NCI-H187 (cell line): ENCODE measurements at places on chromosomes 3 and 15.

- DNase-seq, result no peak
Measured at GRCh38 chr3:76824658-76825240, 215.2 kb upstream of the ROBO2 start.

- DNase-seq, result no peak
Measured at GRCh38 chr15:78139578-78139977, 8.3 kb upstream of the CIB2 start.

- no peak for DNase-seq
Measured at GRCh38 chr3:37993820-37994638, 3.4 kb downstream of the VILL start.

GRCh38 chr3:39541917-39542329 is 74.4 kb downstream of the MOBP start:
- DNase-seq, result peak; percentile 15

- DNase-seq, result no peak
Measured at GRCh38 chr15:62773369-62774165, 269.0 kb upstream of the TPM1 start.

- DNase-seq, result no peak
Measured at GRCh38 chr15:89034305-89034704, 54.0 kb upstream of the ABHD2 start.

DNA sequence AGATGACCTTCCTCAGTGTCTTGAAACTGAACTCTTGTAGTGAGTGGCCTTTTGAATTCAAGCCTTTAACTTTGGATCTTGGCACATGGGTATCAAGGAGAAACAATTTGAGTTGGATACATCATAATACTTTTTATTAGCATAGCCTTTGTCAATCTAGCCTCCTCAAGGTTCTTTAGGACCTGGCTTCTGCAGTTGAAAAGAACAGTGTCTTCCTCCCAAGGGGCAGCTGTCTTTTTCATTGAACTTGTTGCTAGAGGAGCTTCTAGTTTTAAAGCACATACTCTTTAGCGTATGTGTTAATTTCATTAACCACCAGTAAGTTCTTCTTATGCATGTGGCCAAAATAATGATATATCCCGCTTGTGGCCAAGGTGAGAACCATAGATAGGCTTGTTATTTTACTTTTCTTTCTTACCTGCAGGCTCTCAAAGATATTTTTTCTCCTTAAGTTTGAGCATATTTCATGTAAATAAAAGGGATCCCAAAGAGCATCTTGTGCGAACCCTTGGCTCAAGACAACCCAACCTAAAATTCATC is 83.2 kb downstream of the GHSR start:
- no peak for DNase-seq

- no peak for DNase-seq
Measured at GRCh38 chr3:9279966-9280365, 30.5 kb upstream of the SRGAP3 start.

DNA sequence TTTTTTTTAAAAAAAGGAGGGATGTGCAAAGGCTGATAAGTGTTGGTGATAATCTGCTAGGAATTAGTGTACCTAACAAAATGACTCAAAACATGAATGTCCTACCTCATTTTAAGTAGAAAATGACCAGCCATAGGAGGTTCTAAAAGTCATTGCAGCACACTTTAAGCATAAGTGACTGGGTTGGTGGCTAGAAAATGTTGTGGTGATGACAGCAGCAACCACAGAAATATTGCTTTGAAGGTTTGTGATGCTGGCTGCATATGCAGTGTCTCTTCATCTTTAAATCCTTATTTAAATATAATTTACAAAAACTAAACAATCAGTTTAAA is 55.2 kb downstream of the CMSS1 start:
- DNase-seq, result no peak

GRCh38 chr3:119825820-119826219 is 43.9 kb downstream of the NR1I2 start:
- DNase-seq, result no peak

- no peak for DNase-seq
Measured at GRCh38 chr15:60091157-60091556, 87.0 kb downstream of the FOXB1 start.

GRCh38 chr3:4587061-4587837 is 94.1 kb downstream of the ITPR1 start:
- DNase-seq, result no peak

DNA sequence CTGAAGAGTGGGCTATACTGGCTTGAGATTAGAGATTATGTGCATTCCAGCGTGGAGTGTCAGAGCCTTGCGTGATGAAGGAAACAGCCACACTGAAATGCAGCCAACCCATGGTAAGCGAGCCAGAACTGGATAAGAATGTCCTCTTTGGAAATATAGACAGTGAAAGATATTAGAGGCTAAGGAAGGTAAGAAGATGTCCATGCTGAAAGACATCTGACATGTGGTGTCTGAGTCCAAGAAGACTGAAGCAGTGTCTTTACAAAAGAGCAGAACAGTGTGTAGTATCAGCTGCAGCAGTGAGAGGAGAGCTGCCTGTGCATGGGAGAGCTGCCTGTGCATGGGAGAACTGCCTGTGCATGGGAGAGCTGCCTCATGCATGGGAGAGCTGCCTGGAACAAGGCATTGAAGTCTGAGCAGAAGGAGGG is 672.2 kb downstream of the DIPK2A start:
- DNase-seq, result no peak

GRCh38 chr3:36416599-36416998 is 36.3 kb downstream of the STAC start:
- no peak for DNase-seq

DNA sequence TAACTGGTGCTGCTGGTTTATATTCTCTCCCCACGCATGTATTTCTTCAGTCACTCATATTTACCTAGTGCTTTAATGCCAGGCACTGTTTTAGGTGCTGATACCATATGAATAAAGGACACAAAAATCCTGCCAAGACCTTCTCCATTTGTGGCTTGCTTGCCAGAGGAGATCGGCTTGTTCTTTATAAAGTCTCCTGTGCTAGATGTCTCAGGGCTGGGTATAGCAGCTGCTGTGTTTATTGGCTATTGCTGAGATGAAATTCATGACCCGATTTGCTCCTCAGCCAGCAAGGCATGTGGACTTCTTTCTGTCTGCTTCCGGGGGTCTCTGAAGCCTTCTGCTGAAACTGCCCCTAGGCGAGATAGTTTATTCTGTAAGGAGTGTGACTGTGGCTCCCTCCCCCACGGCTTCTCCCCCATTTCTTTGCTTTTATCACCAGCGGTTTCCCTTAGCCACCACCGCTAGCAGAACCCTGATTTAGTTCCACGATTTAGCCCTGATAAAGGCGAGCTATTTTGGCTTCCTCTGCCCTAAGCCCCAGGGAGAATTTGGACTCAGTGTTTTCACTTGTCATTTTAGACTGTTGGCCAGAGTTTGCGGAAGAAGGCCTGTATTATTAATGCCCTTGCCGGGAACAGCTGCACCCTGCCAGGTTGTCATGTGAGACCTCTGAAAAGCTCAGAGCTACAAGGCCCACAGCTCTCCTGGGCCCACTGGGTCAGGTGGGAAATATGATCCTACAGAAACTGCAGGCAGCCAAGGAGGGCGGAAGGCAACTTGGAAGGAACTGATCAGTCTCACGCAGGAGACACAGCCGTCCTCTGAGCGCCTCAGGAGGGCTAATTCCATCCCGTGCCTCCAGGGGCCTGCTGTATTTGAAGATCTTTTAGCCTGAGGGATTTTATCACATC is 46.8 kb downstream of the ST6GAL1 start:
- DNase-seq, result peak; percentile 63

GRCh38 chr3:62803276-62803675 is 71.9 kb downstream of the CADPS start:
- no peak for DNase-seq

DNA sequence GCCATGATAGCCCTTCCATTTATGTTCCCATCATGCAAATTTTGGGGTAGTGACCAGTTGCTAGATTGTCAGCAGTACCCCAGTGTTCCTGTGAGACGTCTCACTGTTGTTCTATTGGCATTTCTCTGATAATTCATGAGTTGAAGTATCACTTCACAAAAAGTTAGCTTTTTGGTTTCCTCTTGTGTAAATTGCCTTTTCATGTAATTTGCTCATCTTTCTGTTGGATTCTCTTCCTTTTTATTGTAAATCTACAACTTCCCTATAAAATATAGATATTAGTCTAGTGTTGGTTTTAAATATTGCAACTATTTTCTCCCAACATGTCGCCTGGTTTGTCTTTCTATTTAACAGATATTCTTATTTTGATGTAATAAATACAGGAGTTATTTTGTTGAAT is 7.5 kb upstream of the A4GNT start:
- DNase-seq, result no peak

DNA sequence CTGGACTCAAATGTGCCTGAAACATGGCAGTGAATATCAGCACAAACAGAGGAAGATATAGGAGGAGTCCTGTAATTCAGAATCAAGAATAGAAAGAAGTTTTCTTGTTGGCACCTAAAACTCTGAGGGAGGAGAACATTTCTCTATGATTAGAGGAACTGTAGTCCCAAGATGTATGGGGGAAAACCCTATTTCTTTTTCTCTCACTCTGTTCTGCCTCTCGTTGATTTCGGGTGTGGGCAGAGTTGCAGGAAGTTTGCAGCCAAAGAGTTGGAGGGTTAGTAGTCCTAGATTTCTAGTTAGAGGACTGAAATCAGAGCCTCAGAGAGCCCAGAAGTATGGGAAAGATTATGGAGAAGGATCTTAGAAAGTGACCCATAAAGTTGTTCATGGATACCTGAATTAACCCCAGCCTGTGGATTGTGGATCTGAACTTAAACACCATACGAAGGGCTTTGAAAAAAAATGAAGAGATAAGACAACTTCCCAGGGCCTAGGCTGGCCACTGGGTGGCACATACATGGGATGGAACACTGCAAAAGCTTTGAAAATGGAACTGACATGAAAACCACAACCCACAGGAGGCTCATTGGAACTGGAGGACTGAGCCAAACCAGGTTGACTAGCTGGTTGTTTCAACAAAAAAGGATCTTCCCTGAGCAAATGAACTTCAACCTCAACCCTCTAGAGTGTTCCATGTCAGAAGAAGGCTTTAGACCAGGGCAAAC is 34.6 kb downstream of the FMN1 start:
- no peak for DNase-seq

DNA sequence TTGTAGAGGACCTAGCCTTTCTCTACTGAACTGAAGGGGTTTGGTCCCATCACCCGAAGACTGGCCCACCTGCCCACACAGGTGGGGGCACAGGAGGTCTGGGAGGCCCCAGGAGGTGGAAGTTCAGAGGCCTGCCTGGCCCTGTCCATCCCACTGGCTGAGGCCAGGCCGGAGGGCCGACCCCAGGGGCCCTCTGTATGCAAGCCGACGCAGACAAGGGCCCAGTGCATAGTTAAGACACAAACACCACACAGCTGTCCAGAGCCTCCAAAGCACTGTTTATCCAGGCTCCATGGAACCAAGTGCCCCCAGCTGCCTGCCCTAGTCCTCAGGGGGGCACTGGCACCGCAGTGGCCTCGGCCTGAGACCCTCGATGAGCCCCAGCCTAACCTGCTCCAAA is 26.7 kb downstream of the SNX33 start:
- no peak for DNase-seq

- DNase-seq, result no peak
Measured at GRCh38 chr3:55014906-55015305, 87.0 kb upstream of the LRTM1 start.

DNA sequence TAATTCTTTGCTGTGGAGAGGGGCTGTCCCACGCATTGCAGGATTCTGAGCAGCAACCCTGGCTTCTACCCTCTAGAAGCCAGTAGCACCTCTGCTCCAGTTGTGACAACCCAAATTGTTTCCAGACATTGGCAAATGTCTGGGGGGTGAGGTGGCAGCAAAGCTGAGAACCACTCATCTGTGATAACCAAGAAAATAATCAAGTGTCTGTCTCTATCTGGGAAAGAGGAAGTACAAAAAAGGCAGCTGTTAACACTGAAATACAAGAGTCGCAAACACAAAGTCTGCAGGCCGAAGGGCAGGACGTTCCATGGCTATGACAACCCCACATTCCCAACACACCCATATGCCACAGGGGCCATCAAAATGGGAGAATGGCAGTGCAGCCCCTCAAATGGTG is 42.2 kb upstream of the GNB5 start:
- DNase-seq, result no peak

DNA sequence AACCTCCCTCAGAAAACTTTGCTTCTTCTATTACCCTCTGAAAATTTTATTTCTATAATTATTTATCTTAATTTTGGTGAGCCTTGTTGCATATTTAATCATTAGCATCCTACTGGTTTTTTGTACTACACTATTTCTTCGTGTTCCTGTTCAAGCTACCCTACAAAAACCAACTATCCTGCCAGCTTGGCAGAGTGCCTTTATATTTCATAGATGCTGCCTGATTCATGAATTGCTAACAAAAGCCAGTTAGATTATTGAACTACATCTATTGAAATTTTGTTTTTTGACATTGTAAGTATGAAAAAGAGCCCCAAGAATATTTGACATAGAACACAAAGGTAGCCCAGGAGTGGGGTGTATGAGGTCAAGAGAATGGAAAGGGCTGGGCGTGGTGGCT is 78.9 kb downstream of the CD200R1L start:
- no peak for DNase-seq

- DNase-seq, result no peak
Measured at GRCh38 chr3:152960684-152961083, 125.8 kb downstream of the P2RY1 start.
